ENCODE measurements at places on chromosomes 1 and 21.

GRCh38 chr1:33348194-33348593 lies 27.3 kb upstream of the A3GALT2 start:
- no peak for DNase-seq

DNA sequence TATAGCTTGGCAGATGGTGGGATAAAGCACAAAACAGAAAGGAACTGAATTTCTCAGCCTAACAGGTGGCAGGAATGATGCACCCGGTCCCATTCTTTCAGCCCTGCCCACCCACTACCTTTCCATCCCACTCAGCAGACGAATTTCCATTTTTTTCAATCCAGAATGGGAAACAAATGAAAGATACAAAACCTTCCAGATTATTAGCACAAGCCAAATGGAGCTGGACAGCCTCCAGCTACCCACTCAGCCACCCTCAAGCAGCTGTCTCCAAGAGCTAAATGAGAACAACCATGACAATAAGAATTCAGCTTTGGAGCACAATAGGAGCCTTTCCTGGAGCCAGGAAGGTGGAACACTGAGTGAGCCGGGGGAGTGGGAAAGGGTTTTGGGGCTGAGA lies 96.3 kb upstream of the ST6GALNAC5 start:
- no peak for DNase-seq

DNA sequence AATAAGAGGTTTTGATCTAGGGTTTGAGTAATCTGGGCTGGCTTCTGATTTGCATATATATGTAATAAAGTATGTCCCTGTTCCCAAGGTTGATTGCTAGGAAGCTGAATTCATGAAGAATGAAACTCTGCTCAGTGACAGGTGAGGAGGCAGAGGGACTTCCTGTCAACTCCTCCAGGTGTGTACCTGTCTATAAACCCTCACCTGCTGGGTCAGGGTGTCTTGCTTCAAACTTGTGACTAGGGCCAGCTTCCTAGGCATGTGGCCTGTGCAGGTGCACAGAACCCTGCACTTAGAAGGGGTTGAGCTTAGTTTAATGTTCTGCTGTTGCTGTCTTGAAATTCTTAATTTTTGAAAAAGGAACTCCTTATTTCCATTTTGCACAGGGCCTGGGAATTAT lies 21.1 kb downstream of the OLFML3 start:
- no peak for DNase-seq

DNA sequence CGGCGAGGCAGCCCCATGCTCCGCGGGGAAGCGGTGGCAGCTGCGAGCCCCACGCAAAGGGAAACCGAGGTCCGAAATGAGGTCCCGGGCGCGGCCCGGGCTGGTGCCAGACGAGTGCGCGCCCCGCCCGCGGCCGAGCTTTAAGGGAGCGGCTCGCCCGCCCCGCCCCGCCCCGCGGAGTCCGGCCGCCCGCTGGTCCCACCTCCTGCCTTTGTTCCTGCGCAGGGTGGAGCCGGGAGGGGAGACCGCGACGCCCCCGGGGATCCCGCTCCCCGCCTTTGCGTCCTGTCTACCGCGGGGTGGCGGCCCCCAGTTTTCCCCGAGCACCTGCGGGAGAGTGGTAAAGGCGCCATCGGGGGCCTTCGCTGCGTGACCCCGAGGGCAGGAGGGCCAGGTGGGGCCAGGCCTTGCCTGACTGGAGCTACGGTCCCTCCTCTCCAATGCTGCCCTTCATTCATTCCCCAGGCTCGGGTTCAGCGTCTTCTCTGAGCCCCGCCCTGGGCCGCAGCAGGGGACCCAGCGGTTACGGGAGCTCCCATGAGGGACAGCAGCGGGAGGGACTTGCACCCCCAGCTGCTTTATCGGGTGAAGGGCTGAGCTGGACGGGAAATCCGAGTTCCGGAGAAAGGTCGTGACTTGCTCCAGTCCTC lies at the start of gene HES2:
TSS of gene HES2 (minus strand) at position 116 of the 650 bp plus-strand sequence. CDS start at position 17, 99 bp downstream.
- no peak for DNase-seq

DNA sequence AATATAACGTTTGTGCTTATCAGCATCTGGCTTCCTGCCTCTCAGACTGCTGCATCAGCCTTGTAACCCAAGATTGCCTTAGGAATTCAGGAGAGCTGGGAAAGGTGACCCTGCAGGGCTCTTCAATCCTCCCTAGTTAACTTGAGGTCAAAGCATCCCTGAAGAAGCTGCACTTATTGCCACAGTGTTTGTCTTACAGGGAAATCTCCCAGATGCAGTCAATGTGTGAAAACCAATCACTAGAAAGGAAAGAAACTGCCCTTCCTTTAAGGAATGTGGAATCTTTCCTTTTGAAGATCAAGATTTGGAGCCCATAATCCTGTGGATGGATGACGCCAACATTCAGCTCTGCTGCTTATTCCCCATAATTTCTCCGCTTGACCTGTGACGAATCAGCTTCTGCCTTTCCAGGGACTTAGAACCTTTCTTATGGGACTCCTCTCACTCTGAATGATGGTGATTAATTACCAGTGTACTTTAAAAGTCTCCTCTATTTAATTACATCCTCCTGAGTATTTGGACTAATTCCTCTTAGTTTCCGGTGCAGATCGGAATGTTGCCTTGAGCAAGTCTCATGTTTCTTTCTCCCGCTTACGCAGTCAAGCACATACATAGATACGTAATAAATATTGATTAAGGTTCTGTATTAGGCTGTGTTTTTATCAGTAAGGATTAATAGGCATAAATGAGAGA lies 14.4 kb downstream of the ADAMTS5 start:
- DNase-seq, result no peak

GRCh38 chr1:19260211-19261138 lies 8.9 kb downstream of the MRTO4 start:
- DNase-seq, result no peak

DNA sequence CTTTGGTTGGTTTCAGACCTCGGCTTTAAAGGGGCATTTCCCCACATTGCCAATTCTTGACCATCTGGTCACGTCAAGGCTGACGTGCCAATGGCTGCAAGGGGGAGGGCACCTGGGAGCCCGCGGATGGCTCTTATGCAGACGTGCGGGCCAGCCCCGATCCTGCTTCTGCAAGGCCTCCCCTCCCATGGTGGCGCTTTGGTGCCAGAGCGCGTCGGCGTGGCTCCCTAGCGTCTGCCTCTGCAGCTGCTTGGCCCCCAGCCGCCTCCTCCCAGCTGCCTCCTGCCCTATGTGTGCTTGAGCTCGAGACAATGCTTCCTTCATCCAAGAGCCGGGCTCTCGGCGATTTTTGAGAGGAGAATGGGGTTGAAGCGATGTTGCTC lies 29.1 kb downstream of the SKI start:
- no peak for DNase-seq

DNA sequence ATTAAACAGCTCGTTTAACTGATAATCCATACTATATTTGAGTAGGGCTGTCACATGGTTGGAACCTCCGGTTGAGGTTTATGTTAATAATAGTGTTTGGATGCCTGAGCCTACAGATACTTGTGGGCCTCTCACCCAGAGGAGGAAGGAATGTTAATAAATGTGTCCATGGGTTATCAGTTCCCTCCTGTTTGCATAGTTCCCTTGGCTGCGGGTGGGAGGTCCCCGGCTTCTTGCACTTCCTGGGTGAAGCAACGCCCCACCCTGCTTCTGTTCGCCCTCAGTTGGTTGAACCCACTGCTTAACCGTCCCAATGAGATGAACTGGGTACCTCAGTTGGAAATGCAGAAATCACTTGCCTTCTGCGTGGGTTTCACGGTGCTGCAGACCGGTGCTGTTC lies 23.6 kb upstream of the GBP1 start:
- no peak for DNase-seq

GRCh38 chr1:225738763-225739162 lies 38.9 kb upstream of the SRP9 start:
- DNase-seq, result no peak

DNA sequence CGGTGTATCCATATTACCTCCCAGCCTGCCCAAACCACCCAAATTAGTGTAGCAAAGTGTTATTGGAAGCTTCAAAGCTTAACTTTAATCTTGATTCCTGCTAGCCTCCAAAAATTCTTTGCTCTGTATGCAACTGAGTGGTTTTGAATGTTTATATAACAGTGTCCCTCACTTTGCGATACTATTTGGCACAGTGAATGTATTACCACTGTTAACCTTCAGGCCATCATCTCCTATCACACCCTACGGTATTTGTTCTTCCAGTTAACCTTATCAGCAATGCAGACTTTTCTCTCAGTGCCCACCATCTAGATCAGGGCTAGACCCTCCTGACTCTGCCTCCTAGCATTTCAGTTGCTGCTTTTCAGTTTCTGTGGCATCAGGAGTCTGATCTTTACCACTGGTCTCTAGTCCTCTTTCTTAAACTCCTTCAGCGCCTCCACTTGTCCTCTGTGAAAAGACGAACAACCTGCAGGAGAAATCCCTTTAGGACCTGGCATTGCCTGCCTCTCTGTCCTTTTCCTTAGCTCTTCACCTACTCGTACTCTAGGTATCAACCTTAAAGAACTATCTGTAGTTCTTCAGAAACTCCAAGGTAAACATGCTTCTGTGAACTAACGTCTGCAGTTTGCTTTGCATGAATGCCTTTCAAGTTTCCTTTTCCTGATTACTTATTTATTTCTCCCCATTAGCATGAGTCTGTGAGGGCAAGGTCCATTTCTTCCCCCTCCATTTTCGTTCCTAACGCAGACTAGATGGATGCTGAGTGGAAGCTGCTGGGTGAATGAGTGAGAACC lies 71.7 kb downstream of the SNX7 start:
- DNase-seq, result no peak

GRCh38 chr1:168386949-168387586 lies 106.4 kb downstream of the TBX19 start:
- DNase-seq, result no peak

GRCh38 chr1:181143102-181143859 lies 54.8 kb downstream of the IER5 start:
- DNase-seq, result no peak

DNA sequence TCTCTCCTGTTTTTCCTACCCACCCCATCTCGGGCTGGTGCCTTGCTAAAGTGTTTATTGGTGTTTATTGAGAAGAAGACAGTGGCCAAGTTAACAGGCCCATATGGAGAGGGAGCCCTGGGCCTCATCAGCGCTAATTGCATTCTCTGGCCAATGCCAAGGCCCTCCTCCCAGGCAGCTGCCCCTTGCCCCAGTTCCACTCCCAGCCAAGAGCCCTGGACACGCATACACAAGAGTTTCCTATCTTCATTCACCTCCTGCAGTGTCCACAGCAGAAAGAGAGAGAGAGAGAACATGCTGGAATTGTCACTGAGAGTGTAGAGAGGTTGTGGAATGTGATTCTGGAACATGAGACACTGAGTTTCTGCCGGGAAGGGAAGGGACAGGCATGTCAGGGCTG lies 25.4 kb upstream of the VWA5B1 start:
- no peak for DNase-seq

DNA sequence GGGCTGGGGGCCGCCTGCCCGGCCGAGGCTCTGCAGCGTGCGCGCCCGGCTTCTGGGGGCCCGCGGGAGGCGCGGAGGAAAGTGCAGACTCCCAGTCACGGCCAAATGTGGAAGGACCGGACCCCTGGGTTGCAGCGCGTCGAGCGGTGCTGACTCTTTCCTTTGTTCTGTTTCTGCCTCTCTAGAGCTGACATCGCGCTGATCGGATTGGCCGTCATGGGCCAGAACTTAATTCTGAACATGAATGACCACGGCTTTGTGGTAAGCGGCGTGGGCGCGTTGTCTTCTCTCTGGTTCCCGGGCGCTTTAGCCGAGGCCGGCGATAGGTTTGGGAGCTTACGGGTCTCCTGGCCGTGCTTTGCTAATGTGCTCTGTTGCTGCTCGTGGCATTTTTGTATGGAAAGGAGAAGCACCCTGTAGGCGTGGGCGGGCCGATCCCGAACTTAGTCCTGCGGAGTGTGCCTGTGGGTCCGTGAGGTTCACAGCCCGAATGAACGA lies 629 bp downstream of the PGD start:
- no peak for DNase-seq

- DNase-seq, result no peak
Measured at GRCh38 chr1:224774378-224774777, 155.1 kb upstream of the DNAH14 start.

DNA sequence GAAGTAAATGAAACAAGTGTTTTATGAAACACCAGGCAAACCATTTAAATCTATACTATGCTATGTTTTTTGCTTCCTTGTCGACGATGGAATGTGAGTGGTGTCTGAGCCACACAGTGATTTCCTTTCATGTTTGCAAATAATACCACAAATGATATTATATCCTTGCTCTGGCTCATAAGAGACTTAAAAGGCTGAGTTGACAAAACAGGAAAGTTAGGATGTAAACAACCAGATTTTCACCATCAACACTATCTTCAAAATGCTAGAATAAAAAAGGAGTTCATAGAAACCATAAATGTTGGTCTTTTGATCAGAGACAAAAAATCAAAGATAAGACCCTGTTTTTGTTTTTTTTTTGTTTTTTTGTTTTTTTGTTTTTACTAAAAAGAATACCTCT lies 17.8 kb upstream of the MAGI3 start:
- no peak for DNase-seq

DNA sequence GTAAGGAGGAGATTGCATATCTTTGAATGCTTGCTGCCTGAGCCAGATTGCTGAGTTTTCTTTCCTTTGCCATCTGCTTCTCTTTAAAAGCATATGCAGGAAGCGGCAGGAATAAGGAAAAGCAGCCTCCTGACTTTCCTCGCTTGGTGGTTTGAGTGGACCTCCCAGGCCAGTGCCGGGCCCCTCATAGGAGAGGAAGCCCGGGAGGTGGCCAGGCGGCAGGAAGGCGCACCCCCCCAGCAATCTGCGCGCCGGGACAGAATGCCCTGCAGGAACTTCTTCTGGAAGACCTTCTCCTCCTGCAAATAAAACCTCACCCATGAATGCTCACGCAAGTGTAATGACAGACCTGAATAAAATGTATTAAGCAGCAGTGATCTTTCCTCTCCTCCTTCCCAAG lies 1.5 kb downstream of the CORT start:
- DNase-seq, result no peak

- DNase-seq, result no peak
Measured at GRCh38 chr1:23436520-23437354, 12.2 kb upstream of the TCEA3 start.

DNA sequence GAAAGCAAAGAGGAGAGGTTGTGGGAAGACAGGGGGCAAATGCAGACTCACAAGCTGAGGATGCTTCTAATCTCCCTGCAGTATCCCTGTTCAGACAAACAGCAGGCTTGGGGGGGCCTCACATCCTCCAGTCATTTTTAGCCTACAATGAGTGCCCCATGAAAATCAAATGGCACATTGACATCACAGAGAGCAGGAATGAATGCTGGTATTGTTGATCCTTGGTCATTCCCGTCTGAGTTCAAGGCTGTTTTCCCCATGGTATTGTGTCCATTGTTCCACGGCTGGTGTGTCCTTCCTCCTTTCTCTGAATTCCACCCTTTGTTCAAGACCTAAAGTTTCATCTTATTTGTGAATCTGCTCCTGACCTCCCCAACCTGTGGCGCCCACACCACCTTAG lies 545.6 kb downstream of the AJAP1 start:
- DNase-seq, result no peak
